ENCODE measurements at places on chromosomes 5 and 9.

GRCh38 chr9:88757406-88758010 is 222.5 kb downstream of the NXNL2 start:
- no peak for DNase-seq

DNA sequence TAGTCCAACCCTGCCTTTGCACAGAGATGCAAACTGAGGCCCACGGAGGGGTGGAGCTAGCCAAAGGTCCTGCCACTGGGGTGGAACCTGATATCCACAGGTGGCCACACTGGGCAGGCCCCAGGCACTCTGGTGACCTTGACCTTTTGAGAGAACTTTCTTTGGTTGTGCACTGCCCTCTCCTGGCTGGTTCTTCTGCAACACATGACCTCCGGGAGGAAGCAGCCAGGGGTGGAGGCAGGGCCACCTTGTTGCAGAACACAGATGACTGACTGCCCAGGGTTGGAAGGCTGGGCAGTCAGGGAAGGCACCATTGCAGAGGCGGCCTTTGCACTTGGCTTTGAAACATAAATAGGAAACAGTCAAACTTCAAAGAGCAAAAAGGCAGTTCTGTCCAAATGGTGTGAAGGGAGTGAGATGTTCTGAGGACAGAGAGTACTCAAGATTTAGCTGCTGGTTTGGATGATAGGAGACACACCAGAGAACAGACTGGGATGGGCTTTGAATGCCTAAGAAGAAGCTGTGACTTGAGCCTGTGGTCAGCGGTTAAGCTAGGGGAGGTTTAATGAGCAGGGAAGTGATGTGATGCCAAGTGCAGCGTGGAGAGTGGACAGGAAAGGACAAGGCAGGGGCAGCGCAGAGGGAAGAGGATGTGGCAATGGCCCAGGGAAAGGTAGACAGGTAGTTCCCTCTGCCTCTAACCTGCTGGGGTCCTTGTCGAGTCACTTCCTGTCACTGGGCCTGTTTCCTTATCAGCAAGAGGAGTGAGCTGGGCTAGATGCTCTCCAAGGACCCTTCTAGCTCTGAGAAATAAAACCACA is 6.8 kb upstream of the TCOF1 start:
- DNase-seq: no peak

- no peak for DNase-seq
These were observed 745.0 kb upstream of the ACO1 start for GRCh38 chr9:31639451-31639850.

DNA sequence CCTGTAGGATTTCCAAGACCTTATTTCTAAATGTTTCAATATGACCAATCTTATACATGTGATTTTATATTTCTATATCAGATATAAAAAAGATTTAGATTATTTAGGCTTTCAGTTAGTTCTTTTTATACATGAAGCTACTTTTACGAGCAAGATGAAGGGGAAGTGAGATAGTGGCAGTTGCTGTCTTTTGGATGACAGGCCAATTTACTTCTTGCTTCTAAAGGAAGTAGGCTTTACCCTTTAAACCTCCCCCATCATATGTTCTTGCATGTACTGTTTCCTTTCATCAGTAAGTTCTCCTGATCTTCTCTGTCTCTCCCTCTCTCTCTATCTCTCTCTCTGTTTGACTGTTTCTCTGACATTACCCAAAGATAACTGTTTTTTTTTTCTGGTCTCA is 4.0 kb upstream of the TYRP1 start:
- no peak for DNase-seq

- no peak for DNase-seq
These were observed 21.2 kb downstream of the GSN start for GRCh38 chr9:121289026-121289771.

GRCh38 chr5:24691074-24691473 is 46.3 kb upstream of the CDH10 start:
- no peak for DNase-seq

DNA sequence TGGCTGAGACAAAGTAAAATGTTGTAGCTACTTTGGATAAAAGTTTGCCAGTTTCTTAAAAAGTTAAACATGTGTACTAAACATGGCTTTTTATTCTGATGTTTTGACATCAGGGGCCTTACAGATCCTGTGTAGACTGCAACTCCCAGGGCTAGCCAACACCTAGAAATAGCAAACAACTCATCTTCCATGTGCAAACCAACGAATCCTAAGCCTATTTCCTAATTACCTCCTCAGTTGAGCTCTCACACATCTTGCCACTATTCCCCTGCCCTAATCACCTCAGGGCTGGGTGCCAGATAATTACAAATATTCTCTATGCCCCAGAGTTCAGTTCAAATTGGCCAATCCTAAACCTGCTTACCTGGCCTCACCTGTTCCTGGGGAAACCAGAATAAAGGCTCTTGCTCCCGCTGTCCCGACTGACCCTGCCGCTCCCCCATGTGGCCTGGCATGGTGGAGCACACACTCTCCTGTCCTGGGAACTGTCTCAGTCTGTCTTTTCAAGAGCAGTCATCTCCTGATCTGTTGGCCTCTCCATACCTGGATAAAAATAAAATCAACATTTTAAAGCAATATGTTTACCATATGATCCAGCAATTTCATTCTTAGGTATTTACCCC is 37.1 kb upstream of the FAM169A start:
- DNase-seq: peak; percentile 19

GRCh38 chr9:91933556-91934352 is 16.3 kb downstream of the ROR2 start:
- no peak for DNase-seq

GRCh38 chr5:179379321-179379890 is 34.1 kb upstream of the ADAMTS2 start:
- no peak for DNase-seq

- no peak for DNase-seq
These were observed 82.4 kb downstream of the ZNF354C start for GRCh38 chr5:179142434-179143198.

DNA sequence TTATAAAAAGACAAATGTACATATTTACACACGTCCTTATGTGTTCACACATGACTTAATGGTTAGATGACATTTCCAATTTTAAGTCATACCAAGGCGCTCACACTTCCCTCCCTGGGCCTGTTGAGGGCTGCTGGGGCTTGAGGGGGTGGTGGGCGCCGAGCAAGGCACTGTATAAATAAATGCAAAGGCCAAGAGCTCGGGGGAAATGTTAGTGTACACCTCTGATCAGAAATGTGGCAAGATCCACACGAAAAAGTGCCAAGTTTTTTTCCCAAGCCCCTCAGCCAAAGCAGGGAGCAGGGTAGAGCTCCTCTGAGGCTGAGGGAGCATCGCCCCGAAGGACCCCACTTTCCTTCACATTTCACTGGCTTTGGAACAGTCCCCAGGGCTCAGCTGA is 7.5 kb downstream of the IRF1 start:
- DNase-seq: no peak

- DNase-seq: no peak
These were observed 1.1 kb downstream of the CNOT6 start for GRCh38 chr5:180495292-180495691.

GRCh38 chr5:78638423-78638822 is 10.1 kb downstream of the LHFPL2 start:
- no peak for DNase-seq

DNA sequence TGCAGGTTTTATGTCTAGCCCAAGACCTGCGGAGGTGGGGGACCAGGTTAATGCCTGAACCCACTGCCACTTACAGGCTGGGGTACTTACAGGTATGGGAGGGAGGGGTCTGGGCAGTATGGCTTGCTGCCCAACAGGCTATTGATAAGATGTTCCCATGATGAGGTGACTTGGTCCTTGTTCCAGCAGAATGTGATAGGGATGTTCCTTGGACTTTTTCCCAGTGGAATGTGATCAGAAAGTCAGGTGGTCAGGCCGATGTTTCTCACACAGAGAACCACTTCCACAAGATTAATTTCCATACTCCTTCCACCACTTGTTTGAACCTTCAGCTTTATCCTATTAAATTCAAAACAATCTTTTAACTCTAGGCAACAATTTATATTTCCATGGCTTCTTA is 27.0 kb upstream of the GPX3 start:
- DNase-seq: no peak

DNA sequence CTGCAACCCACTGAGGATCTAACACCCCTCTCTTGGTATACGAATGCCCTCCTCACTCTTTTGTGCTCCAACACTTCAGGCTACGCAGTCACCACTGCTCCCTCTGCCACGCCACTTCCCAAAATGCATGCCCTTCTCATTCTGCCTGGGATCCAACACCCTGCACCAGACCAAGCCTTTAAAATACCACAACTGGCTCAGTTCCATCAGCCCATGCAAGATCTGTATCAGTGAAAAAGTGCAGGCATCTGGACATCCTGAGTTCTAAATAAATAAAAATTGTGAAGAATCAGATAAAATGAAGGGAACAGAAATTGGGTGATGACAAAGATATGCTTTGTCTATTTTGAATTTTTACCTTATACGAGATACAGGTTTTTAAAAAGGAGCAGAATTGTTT is 2.7 kb downstream of the NDUFB6 start:
- DNase-seq: no peak

GRCh38 chr5:168481330-168481788 is 4.9 kb upstream of the RARS1 start:
- DNase-seq: no peak

DNA sequence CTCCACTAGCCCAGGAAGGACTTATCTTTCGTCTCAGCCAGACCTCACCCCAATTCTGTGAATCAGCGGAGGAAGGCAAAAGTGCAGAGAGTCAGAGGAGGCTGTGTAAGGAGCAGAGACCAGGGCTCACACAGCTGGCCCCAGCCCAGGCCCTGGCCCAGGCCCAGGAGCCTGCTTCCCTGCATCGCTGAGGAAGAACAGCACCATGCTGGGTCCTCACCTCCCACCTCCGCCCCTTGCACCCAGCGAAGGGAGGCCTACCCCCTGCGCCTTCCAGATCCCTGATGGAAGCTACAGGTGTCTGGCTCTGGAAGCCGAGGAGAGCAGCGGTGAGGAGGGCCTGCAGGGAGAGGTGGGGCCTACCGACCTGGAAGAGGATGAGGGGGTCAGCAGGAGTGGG is 22.3 kb upstream of the SYNPO start:
- DNase-seq: no peak

DNA sequence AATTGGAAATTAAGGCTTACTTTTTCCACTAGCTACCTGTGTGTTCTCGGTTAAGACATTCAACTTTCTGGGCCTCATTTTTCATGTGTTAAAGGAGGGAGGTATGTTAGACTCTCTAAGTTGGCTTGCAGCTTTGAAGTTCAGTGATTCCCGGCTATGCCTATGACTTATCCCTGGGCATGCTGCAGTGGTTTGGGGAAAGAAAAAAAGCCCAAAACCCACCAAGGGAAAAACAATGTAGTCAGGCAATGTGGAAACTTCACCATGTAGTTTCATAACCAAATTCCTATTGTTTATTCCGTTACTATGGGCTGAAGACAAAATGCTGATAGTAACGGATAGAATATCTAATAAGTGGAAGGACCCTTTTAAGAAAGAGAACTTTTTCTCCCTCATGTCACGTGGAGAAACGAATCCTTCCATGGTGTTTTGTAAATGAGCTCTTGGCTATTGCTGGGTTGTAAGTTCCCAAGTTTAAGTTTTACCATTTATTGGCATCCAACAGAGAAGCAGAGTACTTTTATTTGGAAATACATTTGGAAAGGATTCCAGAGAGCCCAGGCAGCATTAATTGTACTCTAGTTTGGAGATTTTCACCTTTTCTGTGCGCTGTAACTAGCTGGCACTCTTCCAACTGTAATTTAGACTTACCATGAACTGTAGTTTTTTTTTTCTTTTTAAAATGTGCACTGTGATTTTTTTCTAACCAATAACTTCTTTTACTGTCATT is 84.9 kb upstream of the MPDZ start:
- DNase-seq: no peak

DNA sequence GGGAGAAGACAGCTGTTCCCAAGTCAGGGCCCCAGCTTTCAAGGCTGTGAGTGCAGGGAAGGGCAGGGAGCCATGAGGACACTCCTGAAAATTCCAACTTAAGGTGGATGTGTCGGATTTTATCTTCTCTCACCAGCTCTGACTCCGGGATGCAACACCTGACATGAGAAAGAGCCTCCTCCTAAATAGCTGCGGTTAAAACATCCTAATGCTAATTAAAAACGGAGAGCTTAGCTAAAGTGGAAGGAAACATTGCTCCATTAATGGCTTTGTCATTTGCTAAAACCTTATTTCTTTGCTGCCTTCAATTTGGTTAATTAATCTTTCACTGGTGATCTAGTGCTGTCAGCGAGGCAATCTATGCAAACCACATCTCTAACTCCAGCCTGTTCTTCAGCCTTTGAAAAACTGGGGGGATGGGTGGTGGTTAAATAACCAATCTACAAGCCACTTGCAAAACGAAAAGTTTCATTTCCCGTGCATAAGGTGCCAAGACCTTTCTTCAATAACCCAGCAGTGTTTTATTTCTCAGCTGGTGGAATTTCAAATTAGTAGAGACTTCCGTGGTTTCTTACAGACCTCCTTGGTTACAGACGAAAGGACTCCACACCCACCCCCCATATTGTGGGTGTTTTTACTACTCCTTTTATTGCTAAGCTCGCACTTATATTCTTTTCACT is 379.6 kb downstream of the MLLT3 start:
- DNase-seq: no peak

GRCh38 chr9:132622159-132622558 is 39.8 kb downstream of the BARHL1 start:
- no peak for DNase-seq

DNA sequence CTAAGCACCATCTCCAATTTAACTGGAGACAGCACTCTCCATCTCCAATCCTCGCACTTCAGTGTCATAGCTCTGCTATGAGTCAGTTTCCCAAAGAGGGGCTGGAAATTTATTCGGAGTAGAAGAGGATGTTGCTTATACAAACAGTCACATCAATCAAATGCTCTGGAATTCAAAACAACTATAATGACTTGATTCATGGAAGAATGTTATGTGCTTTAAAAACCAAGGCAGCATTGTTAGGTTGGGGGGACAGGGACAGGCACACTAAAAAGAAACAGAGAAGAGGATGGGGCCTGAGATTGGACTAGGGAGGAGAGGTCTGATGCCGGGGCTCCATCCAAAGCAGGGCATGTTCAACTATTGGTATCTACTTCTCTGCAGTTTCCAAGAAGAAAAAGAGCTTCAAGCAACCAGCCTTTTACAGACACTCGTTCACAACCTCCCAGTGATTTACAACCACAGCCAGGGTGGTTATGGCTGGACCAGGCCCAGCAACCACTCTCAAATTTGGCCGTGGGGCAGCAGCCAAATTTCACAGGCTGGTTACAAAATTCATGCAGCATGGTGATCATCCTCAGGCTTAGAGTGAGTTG is 117.5 kb upstream of the ZNF366 start:
- DNase-seq: no peak

GRCh38 chr9:85053206-85053786 is 383.8 kb downstream of the NTRK2 start:
- DNase-seq: no peak

All from NCI-H1930 (cell line).